Left ventricle myocardium inferior (tissue), 1 donor: ENCODE measurements at places on chromosomes 12 and 14. TPM values are rescaled to one million over a fixed set of nuclear protein-coding genes. Genes with fewer than 3 reads are reported as not detected.

BDKRB1 gene
- total RNA-seq, result not detected

NUBPL gene
- total RNA-seq, result 32.2 TPM

PAPLN gene
- 1.2 TPM for total RNA-seq

TMEM19 gene
- 25.1 TPM for total RNA-seq

- H3K27me3 ChIP-seq, result no peaks in the 10 kb centered on the region
- peaks cover 26% of the 10 kb centered on the region for H3K4me1 ChIP-seq
- H3K4me3 ChIP-seq, result no peak overlapping the region
- no peak overlapping the region for H3K27ac ChIP-seq
Measured at GRCh38 chr14:22824711-22825359, 4.9 kb upstream of the MRPL52 start.

DNA sequence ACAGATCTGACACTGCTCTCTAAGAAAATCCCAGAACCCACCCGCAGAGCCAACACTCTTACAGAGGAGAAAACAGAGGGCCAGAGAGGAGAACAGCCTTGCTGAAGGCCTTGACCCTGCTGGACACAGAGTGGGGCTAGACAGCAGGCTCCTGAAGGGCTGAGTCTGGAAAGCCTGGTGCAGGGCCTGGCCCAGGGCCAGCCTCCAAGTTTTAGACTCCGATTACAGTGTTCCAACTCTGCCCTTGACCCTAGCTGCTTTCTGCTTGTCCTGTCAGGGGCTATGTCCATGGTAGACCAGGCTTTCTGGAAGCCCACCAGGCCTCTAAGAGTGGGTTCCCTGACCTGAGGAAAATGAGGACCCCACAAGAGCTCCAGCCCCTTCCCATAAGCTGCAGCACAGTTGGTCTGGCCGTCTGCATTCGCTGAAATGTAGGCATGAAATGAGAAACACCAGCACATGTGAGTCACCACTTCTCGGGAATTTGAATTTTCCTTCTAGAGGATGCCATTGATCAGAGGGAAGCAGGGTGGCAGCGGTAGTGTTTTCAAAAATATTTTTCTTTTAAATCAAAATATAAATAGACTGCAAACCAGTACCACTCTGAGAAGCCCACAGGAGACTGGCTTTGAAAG is 154.4 kb downstream of the CALM1 start:
- peaks cover 69% of the 10 kb centered on the region for H3K4me1 ChIP-seq
- peak overlapping the region; percentile 35 for H3K27ac ChIP-seq
- H3K4me3 ChIP-seq, result no peak overlapping the region
- no peaks in the 10 kb centered on the region for H3K27me3 ChIP-seq
- H3K36me3 ChIP-seq, result no peaks in the 10 kb centered on the region

- H3K27ac ChIP-seq, result no peak overlapping the region
- peaks cover 80% of the 10 kb centered on the region for H3K27me3 ChIP-seq
- H3K4me1 ChIP-seq, result peaks cover 9% of the 10 kb centered on the region
- H3K4me3 ChIP-seq, result no peak overlapping the region
- no peaks in the 10 kb centered on the region for H3K36me3 ChIP-seq
- DNase-seq, result no peak
Measured at GRCh38 chr14:101556131-101556530, 5.2 kb upstream of the DIO3 start.

- H3K36me3 ChIP-seq, result no peaks in the 10 kb centered on the region
- H3K4me3 ChIP-seq, result no peak overlapping the region
- no peak overlapping the region for H3K27ac ChIP-seq
- no peaks in the 10 kb centered on the region for H3K4me1 ChIP-seq
Measured at GRCh38 chr12:43277651-43278540, 274.1 kb downstream of the ADAMTS20 start.

GRCh38 chr12:30263434-30263833 is 432.2 kb downstream of the IPO8 start:
- H3K27ac ChIP-seq, result no peak overlapping the region
- DNase-seq, result no peak

- H3K4me3 ChIP-seq, result no peak overlapping the region
- H3K4me1 ChIP-seq, result no peaks in the 10 kb centered on the region
- no peak overlapping the region for H3K27ac ChIP-seq
- no peak for DNase-seq
- H3K27me3 ChIP-seq, result no peaks in the 10 kb centered on the region
Measured at GRCh38 chr12:53427905-53428594, 4.4 kb downstream of the AMHR2 start.

DNA sequence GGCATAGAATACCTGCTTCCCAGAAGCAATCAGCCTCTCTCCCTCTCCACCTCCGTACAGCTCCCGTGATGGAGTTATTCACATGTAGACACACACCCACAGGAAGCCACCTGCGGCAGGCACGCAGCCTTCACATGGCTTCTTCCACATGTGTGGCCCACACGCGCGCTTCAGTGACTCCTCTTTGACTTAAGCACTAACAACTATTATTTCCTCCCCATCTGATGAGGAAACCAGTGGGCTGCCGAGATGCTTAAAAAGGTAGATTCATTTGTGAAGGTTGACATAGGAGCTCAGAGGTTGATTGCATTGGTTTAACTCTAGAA is 69.3 kb downstream of the PRMT8 start:
- no peak for DNase-seq
- H3K36me3 ChIP-seq, result no peaks in the 10 kb centered on the region
- no peak overlapping the region for H3K27ac ChIP-seq

DNA sequence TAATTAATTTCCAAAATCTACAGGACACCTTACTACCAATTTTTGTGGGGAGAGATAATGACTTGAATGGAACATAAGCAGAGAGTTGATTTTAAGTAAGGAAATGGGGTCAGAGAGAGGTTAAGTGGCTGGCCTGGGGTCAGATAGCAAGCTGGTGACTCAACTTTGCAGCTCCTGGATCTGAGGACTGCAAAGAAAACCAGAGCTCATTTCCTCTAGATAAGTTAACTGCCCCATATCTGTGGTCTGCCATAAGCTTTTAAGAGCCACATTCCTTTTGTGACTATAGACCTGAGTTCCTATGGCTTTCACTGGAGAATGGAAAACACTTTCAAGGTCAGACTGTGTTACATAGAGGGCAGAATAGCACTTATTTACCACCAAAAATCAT is 201.2 kb upstream of the PRICKLE1 start:
- H3K27me3 ChIP-seq, result no peaks in the 10 kb centered on the region
- no peak for DNase-seq
- H3K36me3 ChIP-seq, result no peaks in the 10 kb centered on the region
- peaks cover 14% of the 10 kb centered on the region for H3K4me1 ChIP-seq
- peak overlapping the region; percentile 4 for H3K27ac ChIP-seq

DNA sequence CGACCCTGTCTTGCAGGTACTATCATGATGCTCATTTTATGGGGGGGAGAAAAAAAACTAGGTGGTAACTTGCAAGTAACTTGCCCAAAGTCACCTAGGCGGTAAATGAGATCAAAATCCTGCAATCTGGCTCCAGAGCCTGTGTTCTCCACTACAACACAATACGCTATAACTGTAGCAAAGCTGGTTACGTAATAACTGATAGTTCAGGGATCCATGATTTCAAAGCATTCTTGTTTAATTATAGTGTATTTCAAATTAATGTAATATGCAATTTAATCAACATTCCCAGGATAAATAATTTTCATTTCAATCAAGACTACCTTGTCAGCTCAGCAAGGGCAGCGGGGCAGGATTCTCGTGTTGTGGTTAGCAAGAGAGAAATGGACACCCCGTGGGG is 31.7 kb downstream of the BBS10 start:
- H3K4me3 ChIP-seq, result no peak overlapping the region
- H3K27me3 ChIP-seq, result peaks cover 11% of the 10 kb centered on the region
- no peak overlapping the region for H3K27ac ChIP-seq
- no peaks in the 10 kb centered on the region for H3K36me3 ChIP-seq

DNA sequence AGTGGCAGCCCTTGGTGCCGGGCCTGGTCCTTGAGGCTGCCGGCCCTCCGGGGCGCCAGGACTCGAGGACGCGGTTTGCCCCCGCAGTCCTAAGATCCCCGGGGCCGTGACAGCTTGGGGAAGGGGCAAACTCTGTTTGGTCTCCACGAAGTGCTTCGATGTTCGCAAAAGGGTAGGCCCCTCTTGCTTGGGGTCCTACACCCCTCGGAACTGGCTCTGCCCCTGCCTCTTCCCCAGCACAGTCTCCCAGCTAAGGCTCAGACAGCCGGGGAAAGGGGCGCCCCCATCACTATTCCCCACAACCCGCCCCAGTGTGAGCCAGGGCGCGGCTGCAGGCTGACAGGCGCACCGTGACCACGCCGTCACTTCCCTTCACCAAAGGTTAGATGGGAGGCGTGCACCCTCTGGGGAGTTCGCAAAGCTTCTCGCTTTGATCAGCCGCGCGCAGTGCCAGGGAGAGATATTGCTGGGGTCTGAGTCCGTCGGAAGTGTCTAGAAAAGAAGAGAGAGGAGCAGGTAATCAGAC is 7.2 kb upstream of the OTX2 start:
- no peak overlapping the region for H3K4me3 ChIP-seq
- H3K36me3 ChIP-seq, result no peaks in the 10 kb centered on the region
- H3K4me1 ChIP-seq, result no peaks in the 10 kb centered on the region
- no peak overlapping the region for H3K27ac ChIP-seq

- no peaks in the 10 kb centered on the region for H3K36me3 ChIP-seq
- H3K4me3 ChIP-seq, result no peak overlapping the region
- peaks cover 4% of the 10 kb centered on the region for H3K27me3 ChIP-seq
- no peaks in the 10 kb centered on the region for H3K4me1 ChIP-seq
- no peak overlapping the region for H3K27ac ChIP-seq
Measured at GRCh38 chr12:15458008-15458407, 135.7 kb downstream of the PTPRO start.

DNA sequence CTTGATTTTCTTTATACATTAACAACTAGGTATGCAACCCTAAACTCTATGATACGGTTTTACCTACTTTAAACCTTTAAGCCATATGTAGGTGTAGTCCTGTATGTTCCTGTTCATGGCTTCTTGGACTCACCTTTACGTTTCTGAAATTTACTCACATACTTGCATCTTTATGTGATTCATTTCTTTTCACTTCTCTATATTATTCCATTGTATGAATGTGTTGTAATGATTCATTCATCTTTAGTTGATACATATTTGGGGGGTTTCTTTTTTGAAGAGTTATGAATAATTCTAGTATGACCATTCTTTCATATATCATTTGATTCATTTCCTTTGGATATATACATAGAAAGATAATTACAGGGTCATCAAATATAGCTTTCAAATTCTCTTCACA is 2.4 kb upstream of the TAS2R50 start:
- no peak for DNase-seq
- no peak overlapping the region for H3K4me3 ChIP-seq
- H3K36me3 ChIP-seq, result no peaks in the 10 kb centered on the region
- no peak overlapping the region for H3K27ac ChIP-seq
- peaks cover 7% of the 10 kb centered on the region for H3K4me1 ChIP-seq
- no peaks in the 10 kb centered on the region for H3K27me3 ChIP-seq

GRCh38 chr14:93859957-93860356 is 67.2 kb upstream of the FAM181A start:
- no peaks in the 10 kb centered on the region for H3K36me3 ChIP-seq
- no peak overlapping the region for H3K27ac ChIP-seq
- DNase-seq, result no peak

GRCh38 chr12:88895634-88896033 is 315.4 kb upstream of the KITLG start:
- no peaks in the 10 kb centered on the region for H3K27me3 ChIP-seq
- H3K4me3 ChIP-seq, result no peak overlapping the region
- H3K4me1 ChIP-seq, result peaks cover 18% of the 10 kb centered on the region
- DNase-seq, result no peak

GRCh38 chr14:27727251-27727770 is 1039.3 kb upstream of the FOXG1 start:
- H3K27ac ChIP-seq, result no peak overlapping the region
- H3K4me3 ChIP-seq, result no peak overlapping the region
- no peaks in the 10 kb centered on the region for H3K36me3 ChIP-seq

DNA sequence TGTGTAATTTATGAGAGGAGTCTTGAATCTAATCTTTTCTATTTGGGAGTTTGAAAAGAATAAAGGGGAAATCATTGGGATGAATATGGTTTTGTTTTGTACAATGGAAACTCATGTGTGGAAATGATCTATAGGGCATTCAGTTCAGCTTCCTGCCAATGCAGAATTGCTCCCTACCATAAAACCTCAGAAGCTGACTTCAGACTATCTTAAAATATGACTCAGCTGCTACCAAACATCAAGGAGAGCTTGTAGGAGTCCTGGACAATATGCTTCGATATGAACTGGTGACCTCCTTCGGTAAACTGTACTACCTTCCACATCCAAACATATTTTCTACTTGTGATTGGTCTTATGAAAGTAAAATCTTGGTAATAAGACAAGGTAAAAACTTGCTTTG is 160.6 kb downstream of the CAPZA3 start:
- no peak overlapping the region for H3K27ac ChIP-seq
- no peak overlapping the region for H3K4me3 ChIP-seq
- no peaks in the 10 kb centered on the region for H3K36me3 ChIP-seq
- peaks cover 6% of the 10 kb centered on the region for H3K4me1 ChIP-seq
- H3K27me3 ChIP-seq, result no peaks in the 10 kb centered on the region
